CD4-positive, alpha-beta T cell treated with Interferon alpha-2 for 1 hour (primary cell): ENCODE measurements at places on chromosomes 3 and 15.

DNA sequence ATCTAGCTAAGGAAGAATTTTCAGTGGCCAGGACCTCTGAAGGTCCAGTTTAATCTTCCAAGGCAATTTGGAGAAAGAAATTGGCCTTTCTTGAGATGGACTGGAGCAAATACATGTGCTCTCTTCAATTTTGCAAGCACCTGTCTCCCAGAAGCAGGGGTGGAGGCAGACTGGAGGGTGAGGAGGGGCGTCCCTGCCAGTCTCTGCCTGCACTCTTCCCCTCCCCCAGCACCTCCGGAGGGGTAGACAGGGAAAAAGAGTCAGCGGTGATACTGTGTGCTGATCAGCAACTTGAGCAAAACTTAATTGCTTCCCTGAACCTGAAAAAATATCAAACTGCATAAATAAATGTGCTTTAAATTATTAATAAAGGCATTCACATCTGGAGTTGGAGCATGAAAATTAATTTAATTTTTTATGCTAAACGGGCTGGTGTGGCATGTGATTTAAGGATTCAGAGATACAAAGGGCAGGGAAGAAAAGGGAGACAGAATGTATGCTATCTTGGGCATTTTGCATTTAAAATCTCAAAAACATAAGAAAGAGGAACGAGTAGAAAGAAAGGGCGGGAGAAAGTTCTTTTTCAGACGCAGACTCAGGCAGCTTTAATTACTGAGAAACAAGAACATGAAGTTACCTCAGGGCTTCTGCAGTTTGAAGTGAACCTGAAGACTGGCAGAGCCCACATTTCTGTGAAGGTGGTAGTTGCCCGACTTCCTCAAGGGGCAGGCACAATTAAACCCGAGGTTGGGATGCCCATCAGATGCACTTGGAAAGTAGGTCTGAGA, 319.7 kb downstream of the UACA start:
- DNase-seq = no peak

DNA sequence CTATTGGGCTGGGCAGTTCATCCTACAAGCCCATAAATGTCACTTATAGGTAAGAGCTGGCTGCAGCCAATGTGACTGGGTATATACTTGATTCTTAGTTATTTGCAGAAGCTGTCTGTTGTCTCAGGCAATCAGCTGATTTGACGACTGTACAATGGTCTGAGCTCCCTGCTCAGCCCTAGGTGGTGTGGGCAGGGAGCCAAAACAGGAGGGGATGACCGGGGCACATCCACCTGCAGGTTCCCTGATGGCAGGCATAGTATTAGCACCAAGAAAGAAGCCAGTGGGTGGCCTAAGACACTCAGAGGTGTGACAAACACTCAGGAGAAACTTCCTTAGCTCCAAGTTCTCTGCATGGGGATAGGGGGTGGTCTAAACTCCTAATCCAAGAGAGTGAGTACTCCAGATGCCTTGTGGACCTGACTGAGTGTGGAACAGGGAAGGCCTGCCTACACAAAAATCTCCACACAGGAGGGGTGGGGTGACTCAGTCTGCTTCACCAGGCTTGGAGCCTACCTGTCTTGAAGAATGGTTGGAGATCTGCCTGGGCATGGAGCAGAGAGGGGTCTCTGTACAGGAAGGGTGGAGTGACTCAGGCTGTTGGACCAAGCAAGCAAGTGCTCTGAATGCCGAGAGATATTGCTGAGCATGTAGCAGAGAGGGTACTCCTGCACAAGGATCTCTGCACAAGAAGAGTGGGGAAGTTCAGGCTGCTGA, 690.4 kb upstream of the NAALADL2 start:
- no peak for DNase-seq

DNA sequence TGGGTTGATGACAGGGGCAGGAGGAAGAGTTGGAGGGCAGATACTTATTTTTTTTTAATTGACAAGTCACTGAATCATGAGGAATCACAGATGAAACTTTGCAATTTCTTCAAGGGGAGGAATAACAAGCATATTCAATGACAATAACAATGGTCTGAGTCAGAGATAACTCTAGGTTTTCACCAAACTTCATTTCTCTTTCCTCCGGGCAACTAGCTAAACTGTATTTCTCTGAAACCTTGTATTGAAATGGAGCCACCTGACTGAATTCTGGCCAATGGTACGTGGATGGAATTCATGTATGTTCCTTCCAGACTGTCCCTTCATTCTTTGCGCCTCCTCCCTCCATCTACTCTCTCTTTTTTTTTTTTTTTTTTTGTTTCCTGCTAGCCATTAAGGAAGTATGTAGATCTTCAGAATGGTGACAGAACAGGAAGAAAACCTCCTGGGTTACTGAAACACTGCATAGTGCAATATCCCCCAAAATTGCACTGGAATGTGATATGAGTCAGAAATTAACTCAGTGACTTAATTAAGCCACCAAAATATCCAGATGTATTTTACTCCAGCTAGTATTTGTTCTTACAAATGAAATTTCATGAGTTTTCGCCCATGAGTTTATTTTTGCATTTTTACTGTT, 495.4 kb downstream of the OTOL1 start:
- no peak for DNase-seq

- DNase-seq = no peak
Measured at GRCh38 chr15:50556642-50557371, 10.3 kb upstream of the USP50 start.

GRCh38 chr15:101318839-101319238, 23.8 kb upstream of the SNRPA1 start:
- DNase-seq = no peak

DNA sequence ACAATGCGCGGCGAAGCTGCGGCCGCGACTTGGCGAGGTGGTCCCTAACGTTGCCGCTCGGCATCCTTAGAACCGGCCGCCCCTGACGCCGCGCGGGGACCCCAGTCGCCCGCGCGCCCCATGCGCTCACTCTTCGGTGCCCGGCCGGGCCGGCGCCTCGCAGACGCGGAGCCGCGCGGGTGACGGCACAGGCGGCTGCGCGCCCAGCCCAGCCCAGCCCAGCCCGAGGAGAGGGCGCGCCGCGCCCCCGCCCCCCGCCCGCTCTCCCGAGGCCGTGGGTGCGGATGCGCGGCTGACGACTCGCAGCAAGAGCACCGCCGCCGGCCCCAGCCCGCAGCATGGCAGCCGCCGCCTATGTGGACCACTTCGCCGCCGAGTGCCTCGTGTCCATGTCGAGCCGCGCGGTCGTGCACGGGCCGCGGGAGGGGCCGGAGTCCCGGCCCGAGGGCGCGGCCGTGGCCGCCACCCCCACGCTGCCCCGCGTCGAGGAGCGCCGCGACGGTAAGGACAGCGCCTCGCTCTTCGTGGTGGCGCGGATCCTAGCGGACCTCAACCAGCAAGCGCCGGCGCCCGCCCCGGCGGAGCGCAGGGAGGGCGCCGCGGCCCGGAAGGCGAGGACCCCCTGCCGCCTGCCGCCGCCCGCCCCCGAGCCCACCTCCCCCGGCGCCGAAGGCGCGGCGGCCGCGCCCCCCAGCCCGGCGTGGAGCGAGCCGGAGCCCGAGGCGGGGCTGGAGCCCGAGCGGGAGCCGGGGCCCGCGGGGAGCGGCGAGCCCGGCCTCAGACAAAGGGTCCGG, 437 bp downstream of the KLF13 start:
- DNase-seq = peak; percentile 83
